ENCODE measurements at places on chromosomes 1 and 21.
A peak's percentile ranks its signal among the peaks of the same experiment; 100 is the strongest.

DNA sequence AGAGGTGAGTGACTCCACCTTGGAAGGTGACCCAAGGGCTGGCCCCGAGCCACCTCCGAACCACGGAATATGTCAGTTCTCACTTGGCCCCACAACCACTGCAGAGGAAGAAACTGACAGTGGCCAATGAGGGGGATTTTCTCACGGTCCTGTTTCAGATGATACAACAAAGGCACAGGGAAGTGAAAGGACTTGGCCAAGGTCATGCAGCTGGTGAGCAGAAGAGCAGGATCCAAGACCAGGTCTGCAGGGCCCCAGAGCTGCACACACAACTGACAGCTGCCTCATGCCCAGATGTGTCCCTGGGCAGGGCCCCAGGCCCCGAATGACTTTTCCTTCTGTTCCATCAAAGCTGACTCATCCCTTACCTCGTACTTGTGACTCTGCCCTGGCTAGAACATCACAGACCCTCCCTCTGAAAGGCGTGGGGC, 25.8 kb upstream of the EVA1B start:
- H3K4me1 ChIP-seq, result peaks cover 41% of the 10 kb centered on the region
- DNase-seq, result peak; percentile 66
- H3K36me3 ChIP-seq, result peaks cover 64% of the 10 kb centered on the region
- peak overlapping the region; percentile 63 for H3K27ac ChIP-seq

DNA sequence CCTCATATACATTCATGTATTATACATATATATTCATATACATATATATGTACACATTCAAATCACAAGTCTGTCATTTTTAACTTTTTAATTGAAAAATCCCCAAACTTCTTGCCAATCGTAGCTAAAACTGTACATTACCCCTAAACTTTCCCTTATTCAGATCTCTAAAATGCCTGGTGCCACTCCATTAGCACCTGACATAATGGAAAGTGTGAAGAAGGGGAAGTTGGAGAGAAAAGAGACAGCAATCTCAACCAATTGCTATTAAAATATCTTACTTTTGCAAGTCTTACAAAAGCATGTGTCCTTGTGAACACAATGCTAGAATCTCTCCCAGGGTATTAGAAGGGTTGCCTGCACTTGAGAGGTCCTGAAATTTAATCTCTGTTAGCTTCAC, 22.7 kb upstream of the PRKACB start:
- no peaks in the 10 kb centered on the region for H3K4me1 ChIP-seq
- no peaks in the 10 kb centered on the region for H3K36me3 ChIP-seq
- no peak overlapping the region for H3K27ac ChIP-seq
- H3K27me3 ChIP-seq, result no peaks in the 10 kb centered on the region

- H3K27ac ChIP-seq, result no peak overlapping the region
- no peak for DNase-seq
- peaks cover 33% of the 10 kb centered on the region for H3K4me1 ChIP-seq
- peak overlapping the region; percentile 89 for H3K4me3 ChIP-seq
- H3K36me3 ChIP-seq, result no peaks in the 10 kb centered on the region
- H3K27me3 ChIP-seq, result no peaks in the 10 kb centered on the region
Measured at GRCh38 chr1:1616045-1616790, 918 bp downstream of the MIB2 start.

DNA sequence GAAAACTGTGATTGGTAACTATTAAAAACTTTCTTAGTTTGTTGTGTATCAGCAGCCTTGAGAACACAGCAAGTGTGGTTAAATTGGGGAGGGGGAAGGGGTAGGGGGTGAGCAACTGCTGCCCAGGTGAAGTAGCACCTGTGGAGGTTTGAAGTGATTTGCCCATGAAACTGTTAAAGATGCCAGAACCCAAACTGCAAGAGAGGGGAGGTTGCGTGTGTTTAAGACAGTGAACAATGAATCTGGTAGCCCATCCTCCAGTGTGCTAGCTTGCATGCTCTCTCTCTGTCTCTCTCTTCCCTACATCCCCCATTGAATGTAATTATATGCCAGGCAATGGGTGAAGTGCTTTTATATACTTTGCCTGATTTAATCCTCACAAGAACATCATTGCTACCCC, 154.7 kb downstream of the RUNX1 start:
- no peaks in the 10 kb centered on the region for H3K27me3 ChIP-seq
- H3K27ac ChIP-seq, result no peak overlapping the region
- peaks cover 11% of the 10 kb centered on the region for H3K36me3 ChIP-seq
- H3K4me1 ChIP-seq, result peaks cover 17% of the 10 kb centered on the region
- no peak for DNase-seq

Data from CD14-positive monocyte (primary cell).